ENCODE measurements at places on chromosomes 1 and 21.

GRCh38 chr1:81449786-81450185, 350.9 kb upstream of the ADGRL2 start:
- DNase-seq: no peak

GRCh38 chr1:241627453-241628259, 12.5 kb downstream of the CHML start:
- peak; percentile 78 for DNase-seq

- no peak for DNase-seq
Observed at GRCh38 chr1:14713077-14713476, 114.6 kb downstream of the KAZN start.

DNA sequence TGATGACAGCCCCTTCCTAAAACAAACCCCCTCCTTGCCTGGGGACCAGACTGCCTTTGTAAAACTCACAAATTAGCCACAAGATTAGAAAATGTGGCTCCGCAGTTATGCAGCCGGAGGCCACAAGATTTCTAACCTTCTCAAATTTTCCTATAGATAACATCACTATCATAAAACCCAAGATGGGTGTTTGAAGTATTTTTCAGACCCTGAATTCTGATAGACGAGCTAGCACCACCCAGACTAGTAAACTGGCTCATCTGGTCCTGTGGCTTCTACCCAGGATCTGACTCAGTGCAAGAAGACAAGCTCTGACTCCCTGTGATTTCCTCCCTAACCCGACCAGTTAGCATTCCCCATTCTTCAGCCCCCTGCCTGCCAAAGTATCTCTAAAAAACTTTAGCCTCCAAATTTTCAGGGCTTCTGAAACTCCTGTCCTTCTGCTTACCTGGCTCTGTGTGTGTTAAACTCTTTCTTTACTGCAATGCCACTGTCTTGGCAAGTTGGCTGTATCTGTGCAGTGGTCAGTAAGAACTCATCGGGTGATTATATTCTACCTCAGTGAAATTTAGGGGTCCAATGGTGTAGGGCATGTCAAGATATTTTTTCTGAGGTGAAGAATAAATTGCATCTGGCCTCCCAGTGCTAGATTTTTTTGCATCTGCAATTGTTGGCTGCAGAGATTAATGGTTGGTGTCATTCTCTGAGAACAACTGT, 102.1 kb downstream of the S1PR1 start:
- no peak for DNase-seq

DNA sequence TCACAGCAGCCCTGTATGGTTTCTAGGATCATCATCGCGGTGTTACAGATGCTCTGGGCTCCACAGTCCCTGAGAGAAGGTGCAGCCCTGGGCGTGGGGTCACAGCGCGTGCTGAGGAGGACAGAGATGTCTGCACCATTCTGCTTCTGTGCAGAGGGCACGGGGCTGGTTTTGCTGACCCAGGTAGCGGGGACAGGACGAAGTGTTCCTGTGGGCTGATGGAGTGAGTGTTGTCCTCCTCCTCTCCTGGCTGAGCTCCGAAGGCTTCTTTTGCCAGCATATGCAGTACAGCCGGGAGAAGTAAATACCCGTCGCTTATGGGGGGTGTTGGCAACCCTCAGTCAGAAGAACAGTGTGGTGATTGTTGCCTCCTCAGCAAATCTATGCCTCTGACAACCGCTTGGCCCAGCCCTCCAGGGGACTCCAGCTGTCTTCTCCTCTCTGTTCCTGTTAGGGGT, 101.5 kb downstream of the DDX20 start:
- no peak for DNase-seq

- DNase-seq: no peak
Observed at GRCh38 chr1:98496256-98496995, 165.1 kb upstream of the SNX7 start.

GRCh38 chr1:3928586-3928985, 28.5 kb upstream of the C1orf174 start:
- DNase-seq: no peak

GRCh38 chr1:55700359-55701130, 485.4 kb upstream of the USP24 start:
- peak; percentile 67 for DNase-seq

DNA sequence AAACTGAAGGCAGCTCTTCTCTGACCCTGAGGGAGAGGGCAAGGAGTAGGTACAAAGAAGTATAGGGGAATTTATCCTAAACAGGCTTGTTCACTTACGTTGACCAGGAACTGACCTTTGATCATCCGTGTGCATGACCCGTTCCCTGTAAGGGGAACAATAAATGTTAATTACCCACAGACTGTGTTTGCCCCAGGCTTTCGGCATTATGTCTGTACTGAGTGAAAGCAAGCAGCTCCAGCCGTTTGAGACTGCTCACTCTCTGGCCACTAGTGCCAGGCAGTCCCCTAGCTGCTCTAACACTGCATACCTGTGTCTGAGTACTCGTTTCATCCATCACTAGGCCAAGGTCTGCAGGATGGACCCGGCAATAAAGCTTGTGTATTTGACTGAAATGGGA, 1365.3 kb downstream of the NCAM2 start:
- DNase-seq: no peak

GRCh38 chr1:93528412-93528811, 80.5 kb downstream of the FNBP1L start:
- DNase-seq: no peak

DNA sequence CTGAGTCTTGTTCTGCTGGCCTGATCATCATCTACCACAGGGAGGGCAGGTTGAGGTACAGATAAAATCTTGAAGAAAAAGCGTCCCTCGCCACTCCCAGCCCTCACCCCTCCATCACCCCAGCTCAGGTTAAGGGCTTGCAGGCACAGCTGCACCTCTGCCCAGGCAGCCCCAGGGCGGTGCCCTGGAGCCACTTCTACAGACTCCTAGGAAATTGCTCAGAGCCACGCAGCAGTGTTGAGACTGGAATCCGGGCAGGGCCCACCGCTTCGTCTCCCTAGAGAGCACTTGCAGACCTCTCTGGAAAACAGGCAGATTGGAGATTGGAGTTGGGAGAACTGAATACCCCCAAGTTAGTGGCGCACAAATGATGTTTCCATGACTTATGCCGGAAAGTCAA, 35.3 kb downstream of the VN1R5 start:
- DNase-seq: no peak

DNA sequence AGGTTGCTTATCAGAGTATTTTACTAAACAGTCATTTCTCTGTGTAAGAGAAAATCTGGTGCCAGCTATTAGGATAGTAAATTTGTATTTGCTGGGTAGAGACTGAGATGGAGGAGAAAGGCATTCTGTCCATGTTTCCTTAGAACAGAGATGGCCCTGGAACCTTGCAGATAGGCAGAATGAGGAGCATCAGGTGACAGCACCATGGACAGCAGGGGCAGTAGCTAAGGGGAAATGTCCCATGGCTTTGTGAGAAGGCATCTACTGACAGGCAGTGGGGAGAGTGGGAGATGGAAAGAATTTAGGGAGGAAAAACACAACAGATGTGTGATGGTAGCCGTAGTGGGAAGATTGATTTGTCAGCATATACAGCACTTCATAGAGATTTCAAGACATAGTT, 105.0 kb downstream of the PRRX1 start:
- peak; percentile 10 for DNase-seq

- DNase-seq: peak; percentile 96
Observed at GRCh38 chr1:197320991-197321531, 53.0 kb downstream of the CRB1 start.

DNA sequence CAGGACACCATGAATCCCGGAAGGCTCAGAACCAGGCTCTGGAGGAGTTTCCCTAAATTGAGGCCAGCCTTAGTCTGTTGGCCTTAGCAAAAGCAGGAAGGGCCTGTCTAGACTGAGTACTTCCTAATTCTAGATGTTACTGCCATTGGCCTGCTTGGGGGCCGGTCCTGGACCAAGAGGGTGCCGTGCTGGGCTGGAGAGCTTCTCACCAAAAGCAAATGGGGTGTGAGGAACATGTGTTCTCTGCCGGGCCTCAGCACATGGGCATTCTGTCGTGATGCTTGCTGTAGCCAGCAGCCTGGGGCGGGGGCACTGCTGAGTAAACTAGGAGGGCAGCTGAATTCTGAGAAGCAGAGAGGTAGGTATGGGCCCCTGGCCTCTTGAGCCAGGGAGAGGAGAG, 35.7 kb upstream of the MAN1C1 start:
- no peak for DNase-seq

- no peak for DNase-seq
Observed at GRCh38 chr1:6907676-6908434, 122.6 kb downstream of the CAMTA1 start.

- DNase-seq: no peak
Observed at GRCh38 chr1:226482196-226482595, 66.4 kb upstream of the STUM start.

DNA sequence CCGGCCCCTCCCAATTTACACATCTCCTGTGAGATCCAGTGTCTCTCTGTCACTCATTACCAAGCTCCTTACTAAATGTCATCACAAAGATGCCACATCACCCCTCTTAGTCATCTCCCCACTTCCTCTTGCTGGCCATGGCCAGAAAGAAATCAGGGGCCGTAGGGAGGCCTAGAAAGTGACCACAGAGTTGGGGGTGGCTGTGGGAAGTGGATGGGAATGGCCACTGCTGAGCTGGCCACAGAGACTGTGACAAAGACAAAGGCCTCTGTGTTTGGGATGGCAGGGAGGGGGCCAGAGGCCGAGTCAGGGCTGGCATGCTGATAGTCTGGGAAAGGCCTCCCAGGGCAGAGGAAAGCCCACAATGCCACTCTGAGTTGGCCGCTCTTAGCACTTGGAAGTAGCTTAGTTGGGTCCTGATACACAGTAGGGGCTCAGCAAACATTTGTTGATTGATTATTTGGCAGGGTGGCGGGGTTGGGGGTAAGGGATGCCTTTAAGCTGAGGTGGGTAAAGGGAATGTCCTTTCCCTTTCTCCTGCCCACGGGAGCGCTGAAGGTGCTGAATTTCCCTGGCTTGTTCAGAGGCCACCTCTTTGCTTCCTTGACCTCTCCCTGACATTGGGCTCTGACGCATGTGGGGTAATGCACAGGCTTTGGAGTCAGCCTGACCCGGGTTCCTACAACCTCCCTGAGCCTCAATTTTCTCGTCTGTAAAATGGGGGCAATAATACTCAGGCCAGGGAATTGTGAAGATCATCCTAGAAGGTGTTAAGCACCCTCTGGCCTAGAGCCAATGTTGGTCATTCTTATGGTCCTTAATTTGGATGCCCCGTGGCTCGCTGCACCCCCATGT, 13.2 kb downstream of the NAV1 start:
- peak; percentile 84 for DNase-seq

GRCh38 chr1:200184196-200184595, 156.7 kb downstream of the NR5A2 start:
- DNase-seq: peak; percentile 86

- DNase-seq: no peak
Observed at GRCh38 chr21:39061766-39062165, 121.5 kb downstream of the PSMG1 start.

GRCh38 chr21:39318091-39318959, 4.9 kb upstream of the BRWD1 start:
- no peak for DNase-seq

DNA sequence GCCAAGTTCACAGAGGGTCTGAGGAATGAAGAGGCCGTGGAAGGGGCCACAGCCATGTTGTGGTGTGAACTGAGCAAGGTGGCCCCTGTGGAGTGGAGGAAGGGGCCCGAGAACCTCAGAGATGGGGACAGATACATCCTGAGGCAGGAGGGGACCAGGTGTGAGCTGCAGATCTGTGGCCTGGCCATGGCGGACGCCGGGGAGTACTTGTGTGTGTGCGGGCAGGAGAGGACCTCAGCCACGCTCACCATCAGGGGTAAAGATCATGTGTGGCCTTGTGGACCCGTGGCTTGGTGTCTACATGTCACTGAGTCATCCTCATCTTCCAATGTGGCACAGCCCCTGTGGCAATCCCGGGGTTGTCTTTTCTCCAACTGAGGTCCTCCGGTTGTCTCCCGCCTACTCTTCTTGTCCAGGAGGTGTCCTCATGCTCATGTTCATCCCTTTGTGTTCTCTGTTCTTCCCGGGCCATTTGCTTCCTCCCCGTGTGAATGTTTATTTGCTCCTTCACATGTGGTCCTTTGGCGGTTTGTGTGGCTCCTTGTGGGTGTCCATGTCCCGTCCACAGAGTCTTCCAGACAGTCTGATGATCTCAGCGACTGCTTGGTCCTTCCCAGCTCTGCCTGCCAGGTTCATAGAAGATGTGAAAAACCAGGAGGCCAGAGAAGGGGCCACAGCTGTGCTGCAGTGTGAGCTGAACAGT, 84.2 kb downstream of the OBSCN start:
- DNase-seq: no peak

GRCh38 chr1:3292868-3293562, 161.4 kb upstream of the ARHGEF16 start:
- DNase-seq: peak; percentile 58

GRCh38 chr1:37634244-37634991, at the start of gene RSPO1:
TSS of gene RSPO1 (minus strand) at chr1:37634892. CDS start at chr1:37629661, 5,231 bp downstream.
- peak; percentile 45 for DNase-seq

DNA sequence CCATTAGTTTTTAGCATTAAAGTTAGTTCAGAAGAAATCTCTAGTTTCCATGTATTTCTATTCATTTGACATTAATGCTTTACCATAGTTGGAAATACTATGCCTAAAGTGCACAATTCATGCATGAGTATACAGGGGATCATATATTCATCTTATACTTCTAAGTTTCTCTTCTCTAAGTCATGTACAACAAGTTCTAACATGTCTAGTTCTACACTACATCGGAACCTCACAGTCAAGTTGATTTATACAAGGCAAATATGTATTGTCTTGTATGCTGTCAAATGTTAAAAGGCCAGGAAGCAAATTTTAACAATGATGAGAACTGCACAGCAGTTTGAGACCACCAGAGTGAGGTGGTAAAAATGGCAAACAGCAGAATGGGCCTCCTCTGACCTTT, 22.9 kb upstream of the MOB3C start:
- no peak for DNase-seq

- no peak for DNase-seq
Observed at GRCh38 chr1:37259019-37259418, 215.4 kb upstream of the ZC3H12A start.

DNA sequence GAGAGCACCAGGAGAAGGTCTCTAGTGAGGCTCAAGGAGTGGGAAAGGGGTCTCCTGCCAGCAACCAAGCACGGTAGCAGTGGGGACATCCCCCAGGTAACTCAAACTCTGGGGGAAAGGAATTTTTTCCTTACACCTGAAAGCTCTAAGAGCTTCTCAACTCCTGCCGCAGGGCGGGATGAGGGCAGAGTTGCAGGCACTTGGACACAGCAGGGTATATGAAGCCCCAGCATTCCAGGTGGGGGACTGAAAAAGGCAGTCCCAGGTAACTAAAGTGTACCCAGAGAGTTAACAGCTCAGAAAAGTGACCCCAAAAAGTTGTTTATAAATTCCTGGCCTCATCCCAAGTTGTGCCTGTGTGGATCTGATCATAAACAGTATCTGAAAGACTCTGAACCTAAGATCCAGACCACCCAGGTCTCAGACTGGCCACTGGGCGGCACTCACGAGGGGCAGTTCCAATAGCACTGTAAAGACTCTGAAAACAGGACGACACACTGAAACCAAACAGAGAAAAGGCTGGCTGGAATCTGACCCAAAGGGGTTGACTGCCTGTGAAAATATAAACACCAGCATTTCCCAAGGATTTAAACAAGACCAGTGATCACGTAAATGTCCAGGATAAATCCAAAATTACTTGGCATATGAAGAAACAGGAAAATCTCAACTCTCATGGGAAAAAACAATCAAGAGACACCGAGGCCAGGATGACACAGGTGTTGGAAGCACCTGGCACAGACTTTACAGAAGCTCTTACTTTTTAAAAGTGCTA, 47.5 kb downstream of the HSF2BP start:
- peak; percentile 80 for DNase-seq
